Globus pallidus (tissue), 1 donor: ENCODE measurements at places on chromosomes 11 and 22.

- DNase-seq: no peak
Measured at GRCh38 chr11:19447150-19447566, 206.4 kb upstream of the E2F8 start.

GRCh38 chr22:37354670-37355069, 72.4 kb downstream of the CYTH4 start:
- no peak for DNase-seq

- DNase-seq: peak; percentile 90
Measured at GRCh38 chr11:75311858-75312288, 39.6 kb downstream of the ARRB1 start.

- DNase-seq: no peak
Measured at GRCh38 chr11:130159657-130160497, at the start of gene ST14. Gene ST14 (plus strand): TSS chr11:130159782. CDS start chr11:130159980, 198 bp downstream.

GRCh38 chr11:127492029-127492428, 491.5 kb upstream of the KIRREL3 start:
- no peak for DNase-seq

GRCh38 chr22:32708830-32709229, 92.7 kb upstream of the TIMP3 start:
- no peak for DNase-seq

DNA sequence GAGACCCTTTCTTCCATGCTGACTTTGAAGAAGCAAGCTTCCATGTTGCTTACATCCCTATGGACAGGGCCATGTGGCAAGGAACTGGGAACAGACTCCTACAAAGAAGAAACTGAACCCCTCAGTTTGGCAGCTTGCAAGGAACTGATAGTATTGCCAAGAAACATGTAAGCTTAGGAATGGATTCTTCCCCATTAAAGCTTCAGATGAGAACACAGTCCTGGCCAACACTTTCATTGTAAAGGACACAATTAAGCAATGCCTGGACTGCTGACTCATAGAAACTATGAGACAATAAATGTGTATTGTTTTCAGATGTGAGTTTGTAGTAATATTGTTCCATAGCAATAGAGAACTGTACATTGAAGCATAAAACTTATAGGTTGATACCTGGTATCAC, 82.4 kb downstream of the AASDHPPT start:
- no peak for DNase-seq
